ENCODE measurements at places on chromosomes 5 and 9.

DNA sequence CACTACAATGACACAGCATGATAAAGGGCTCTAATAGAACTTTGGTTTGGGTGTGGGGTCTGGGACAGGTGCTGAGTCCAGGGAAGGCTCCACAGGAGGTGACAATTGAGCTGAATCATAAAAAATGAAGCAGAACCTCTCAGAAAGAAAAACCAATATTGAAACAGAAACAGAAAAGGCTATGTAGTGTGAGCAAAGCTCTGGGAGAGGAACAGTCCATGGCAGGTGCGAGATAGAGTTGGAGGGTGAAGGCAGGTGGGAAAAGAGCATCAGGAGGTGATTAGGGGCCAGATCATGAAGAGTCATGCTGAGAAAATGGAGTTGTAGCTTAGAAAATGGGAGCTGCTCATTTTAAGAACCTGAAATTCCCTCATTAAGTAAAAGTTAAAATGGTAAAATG is 164.9 kb downstream of the KCTD16 start:
- DNase-seq = no peak

DNA sequence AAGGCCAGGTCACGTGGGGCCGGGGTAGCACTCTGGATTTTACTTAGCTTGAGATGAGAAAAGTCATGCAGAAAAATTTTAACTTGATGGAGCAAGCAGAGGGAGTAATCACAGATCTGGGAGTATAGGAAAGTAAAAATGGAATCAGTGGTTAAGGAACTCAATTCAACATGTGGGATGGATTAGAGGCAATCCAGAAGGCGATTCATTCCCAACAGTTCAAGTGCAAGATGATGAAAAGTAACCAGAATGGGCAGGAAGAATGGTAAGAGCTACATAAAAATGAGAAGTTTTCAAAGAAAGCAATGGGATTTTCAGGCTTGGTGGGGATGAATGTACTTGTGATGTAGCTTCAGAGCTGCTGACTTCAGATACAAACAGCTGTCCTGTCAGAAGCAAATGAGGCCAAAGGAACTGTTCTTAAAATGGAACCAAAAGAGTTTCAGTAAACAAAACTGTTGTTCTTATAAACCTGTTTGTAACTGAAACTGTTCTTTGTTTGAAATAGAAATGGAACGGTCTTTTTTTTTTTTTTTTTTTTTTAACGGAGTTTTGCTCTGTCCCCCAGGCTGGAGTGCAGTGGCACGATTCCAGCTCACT is 5.6 kb upstream of the SEC24A start:
- DNase-seq = no peak

GRCh38 chr5:74386571-74387334 is 253.8 kb downstream of the ENC1 start:
- no peak for DNase-seq

- DNase-seq = peak; percentile 71
Observed at GRCh38 chr9:132409828-132410528, at the start of gene CFAP77. Gene CFAP77, plus strand, starts transcription at chr9:132410211. Its CDS starts 61 bp downstream, at chr9:132410272.

GRCh38 chr5:71600783-71601182 is 13.6 kb downstream of the MCCC2 start:
- DNase-seq = no peak

- DNase-seq = peak; percentile 78
Observed at GRCh38 chr9:37422289-37423104, at the start of gene GRHPR. Gene GRHPR, plus strand, starts transcription at chr9:37422696. Its CDS starts 55 bp downstream, at chr9:37422751.

DNA sequence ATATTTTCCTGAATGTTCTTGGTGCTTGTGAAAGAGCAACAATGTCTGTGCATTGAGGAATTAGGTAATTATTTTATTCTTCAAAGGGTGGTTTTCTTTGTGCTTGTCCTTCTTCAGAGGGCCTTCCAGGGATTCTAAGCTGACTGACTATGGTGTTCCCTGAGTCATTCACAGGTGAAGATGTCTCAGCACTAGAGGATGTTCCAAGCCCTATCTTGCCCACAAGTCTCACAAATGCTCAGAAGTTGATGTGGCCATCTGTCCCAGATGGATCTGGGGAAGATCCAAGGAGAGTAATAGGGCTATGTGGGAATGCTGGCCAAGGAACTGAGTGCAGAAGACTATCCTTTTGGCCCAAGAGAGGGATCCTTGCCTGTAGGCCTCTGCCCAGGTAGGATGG is 120.9 kb downstream of the ADAMTSL1 start:
- no peak for DNase-seq

- DNase-seq = no peak
Observed at GRCh38 chr5:135890867-135891266, 4.8 kb downstream of the IL9 start.

DNA sequence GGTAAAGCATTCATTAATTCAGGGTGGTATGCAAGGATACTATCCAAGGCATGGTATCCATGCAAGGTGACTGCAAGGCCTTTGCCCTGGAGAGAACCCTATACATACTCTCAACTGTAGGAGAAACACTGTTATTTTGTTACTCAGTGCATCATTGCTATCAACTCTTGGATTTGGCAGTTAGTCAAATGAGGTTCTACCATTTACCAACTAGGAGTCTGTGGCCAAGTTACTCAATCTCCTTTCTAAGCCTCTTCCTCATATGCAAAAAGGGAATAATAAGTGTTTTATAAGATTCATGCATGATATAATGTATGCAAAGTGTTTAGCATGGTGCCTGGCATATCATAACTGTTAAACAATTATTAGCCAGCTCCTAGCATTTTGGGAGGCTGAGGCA is 4.0 kb downstream of the PCDHGC3 start:
- DNase-seq = no peak

- no peak for DNase-seq
Observed at GRCh38 chr5:21831145-21831787, 1021.9 kb downstream of the CDH12 start.

DNA sequence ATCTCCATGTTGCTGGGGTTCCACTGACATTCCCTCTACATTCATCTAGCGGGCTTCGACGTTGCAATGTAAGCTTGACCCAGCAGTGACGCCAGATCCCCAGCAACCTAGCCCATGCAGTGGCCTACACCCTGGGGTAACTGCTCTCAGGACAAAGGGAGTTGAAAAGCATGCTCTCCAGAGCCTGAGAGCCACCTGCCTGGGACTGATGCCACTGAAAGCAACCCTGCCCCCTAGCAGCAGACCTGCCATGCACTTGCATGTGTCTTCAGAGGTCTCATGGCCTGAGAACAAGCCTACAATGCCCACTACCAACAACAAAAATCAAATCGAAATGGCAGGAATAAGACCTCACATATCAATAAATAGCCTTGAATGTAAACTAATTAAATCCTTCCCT is 330.3 kb downstream of the TRIM36 start:
- peak; percentile 28 for DNase-seq

DNA sequence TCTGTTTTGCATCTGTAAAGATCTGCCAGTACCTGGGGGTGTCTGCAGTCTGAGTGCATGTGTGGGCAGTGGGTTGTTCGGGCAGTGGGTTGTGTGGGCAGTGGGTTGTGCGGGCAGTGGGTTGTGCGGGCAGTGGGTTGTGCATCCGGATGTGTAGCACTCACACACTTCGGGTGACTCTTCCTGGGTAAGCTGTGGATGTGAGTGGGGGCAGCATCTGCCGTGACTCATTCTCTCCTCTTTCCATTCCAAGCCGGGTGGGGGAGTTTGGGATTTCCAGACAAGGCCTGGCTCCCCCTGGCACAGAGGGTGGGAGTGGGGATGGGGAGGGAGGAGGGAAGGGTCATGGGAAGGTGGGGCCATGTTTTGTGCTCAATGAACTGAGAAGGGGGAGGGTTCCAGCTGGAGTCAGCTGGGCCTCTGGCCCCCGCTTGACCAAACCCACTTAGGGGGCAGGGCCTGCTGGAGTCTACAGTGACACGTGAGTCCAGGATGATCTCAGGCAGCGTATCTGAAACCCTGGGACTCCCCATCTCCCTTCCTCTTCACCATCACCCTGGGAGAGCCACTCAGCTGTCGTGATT is 8.3 kb downstream of the CRB2 start:
- DNase-seq = no peak

DNA sequence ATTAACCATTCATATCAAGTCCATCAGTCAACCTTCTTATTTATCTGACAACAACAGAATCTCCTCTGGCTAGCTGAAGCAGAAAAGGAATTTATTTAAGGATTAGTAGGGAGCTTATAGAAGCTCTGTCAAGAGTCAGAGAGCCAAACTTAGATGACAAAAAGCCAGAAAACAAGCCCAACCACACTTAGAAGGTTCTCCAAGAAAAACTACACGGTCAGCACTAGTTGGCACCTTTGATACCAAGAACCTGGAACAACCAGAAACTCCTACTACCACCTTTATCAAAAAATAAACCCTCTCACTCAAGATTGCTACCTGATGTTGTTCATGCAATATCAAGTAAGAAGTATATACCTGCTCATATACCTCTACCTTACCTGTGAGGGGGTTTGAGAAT is 36.9 kb downstream of the RANBP6 start:
- DNase-seq = no peak

- peak; percentile 72 for DNase-seq
Observed at GRCh38 chr5:108642170-108642906, 105.4 kb upstream of the FER start.

DNA sequence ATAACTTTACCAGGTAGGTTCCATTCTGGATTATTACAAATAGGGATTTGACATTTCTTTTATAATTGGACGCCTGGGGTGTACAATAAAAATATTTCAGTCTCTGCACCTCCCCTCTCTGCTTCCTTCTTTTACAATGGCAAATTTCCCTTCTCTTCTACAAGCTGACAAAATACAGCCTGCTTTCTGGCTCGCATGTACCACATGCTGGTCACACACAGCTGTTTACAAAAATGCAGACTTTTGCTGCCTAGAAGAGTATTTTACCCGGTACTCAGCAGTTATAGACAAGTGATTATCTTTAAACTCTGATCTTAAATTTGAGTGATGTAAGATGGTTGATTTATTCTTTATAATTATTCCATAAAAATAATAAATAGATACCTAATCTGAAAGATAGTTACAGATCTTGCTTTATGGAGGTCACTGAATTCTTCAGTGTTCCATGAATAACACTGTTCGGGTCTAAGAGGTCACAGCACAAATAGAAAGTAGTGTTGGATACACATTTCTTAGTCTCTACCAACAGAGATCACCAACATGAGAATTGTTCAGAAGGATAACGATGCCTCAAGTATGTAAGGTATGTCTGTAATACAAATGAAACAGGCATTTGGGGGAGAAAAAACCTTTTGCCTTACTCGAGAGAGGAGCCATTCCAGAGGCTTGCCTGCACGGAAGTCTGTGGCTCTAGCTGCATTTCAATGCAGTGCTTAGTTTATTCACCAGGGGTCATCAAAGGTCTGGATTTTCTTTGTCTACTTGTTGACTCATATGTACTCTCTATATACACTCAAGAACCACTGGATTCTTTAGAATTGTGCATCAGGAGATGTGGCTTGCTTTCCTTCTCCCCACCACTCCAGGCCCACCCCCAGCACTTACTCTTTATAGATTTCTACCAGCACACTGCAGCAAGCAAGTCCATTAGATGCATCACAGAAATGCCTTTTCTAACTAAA is 206.6 kb upstream of the RFX3 start:
- peak; percentile 32 for DNase-seq

DNA sequence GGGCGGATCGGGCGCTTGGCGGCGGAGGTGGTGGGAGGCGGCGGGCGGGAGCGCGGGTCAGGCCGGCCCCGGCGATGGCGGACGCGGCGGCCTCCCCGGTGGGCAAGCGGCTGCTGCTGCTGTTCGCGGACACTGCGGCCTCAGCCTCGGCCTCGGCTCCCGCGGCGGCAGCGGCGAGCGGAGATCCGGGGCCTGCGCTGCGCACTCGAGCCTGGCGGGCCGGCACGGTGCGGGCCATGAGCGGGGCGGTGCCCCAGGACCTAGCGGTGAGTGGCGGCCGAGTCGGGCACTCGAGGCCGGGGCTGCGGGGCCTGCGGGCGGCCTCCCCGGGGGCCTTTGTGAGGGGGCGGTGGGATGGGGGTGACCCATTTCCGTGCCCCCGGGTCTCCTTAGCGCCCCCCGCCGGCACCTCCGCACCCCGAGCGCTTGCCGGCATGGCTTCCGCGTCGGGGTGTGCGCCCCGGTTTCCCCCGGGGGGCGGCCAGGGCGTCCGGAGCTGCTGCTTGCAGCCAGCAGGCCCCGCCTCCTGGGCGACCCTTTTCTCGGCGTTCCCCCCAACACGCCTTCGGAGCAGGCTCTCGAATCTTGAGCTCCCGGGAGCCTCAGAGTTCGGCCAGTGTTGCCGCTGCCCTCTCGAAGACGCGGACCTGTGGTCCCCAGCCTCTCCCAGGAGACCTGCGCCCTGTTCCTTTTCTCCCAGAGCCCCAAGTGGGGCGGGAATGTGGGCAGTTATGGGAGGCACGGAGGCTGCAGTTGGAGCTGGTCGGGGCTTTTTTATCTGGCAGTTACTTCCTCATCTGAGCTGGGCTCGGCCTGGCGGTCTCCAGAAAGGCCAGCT is 456 bp downstream of the KDM3B start:
- peak; percentile 67 for DNase-seq

DNA sequence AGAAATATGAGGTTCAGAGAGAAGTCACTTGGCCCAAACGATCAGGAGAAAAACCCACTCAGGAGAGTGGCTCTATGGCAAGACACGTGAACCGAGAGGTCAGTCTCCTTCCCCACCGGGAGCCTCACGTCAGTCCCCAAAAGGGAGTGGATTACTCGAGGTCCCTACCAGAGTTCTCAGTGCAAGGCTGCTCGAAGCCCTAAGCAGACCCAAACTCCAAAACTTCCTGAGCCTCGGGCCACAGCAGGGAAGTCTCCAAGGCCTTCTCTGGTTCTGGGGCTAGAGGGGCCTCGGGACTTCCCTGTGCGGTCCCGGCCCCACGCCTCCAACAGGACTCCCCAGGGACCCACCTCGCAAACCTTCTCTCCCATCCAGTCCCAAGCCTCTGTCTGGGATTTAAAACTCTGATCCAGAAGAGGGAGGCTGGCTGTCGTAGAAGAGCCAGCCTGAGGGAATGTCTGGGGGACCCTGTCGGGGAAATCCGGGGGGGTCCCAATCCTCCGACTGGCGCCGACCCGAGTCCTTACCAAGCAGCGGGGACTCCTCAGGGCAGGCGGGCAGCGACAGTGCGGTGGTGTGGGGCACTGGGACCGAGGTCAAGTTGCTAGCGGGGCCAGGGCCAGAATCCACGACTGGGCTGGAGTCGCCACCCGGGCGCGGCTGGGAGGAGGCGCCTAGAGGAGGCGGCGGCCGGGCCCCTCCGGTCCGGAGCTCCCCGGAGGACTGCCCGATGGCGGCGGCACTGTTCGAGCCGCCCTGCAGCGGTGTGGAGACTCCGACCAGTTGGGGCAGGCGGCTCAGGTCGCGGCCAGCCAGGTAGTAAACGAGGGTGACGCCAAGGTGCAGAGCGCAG is 679 bp downstream of the B4GALT1 start:
- no peak for DNase-seq

DNA sequence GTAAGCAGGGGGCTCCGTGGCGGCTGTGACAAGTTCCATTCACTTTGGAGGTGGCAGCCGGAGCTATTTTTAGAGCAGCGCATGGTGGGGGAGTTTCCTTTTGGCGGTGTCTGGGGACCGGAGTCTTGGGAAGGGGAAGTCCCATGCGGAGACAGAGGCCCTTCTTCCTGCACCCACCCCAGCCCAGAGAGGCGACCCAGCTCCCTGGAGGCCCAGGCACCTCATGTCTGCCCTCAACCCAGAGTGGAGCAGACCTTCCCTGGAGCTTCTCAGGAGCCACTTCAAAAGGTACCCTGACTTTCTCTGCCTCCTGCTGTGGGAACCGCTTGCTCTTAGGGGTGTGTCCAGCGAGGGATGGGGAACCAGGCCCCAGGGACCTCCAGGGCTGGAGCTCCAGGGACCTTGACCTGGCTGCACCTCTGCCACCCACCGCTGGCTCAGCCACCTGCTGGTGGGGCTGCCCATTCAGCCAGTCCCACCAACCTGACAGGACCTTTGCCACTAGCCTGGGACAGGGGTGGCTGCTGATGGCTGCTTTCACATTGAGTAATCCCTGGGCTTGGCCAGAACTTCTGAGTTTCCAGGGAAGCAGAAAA is 34.1 kb downstream of the NEK6 start:
- no peak for DNase-seq

All from WTC11 (cell line).